CD4-positive, alpha-beta memory T cell (primary cell): ENCODE measurements at places on chromosomes 12 and 14. TPM values are rescaled to one million over a fixed set of nuclear protein-coding genes. Genes with fewer than 3 reads are reported as not detected.

GRCh38 chr12:27340971-27341370, 8.3 kb downstream of the BMAL2 start:
- DNase-seq = no peak

PLBD1 gene
- polyA plus RNA-seq = 0.22 TPM

DNA sequence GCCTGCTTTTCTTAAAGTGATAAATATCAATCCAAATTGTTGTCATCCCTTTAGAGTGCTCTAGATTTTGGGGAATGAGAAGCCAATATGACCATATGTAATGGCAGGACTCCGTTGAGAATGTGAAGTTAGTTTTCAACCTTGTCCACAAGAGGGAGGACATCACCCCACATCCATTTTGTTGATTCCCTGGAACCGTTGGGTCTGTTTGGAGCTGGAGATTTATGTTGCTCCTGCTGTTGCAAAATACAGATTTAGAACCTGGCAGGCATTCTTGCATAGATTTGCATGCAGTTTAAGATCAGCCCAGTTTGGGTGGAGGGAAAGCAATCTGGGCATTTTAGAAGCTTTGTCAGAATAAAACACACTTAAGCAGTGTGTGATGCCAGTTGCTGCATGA, 620.1 kb downstream of the NRXN3 start:
- DNase-seq = no peak

KIF21A gene
- polyA plus RNA-seq = 7.8 TPM

DNA sequence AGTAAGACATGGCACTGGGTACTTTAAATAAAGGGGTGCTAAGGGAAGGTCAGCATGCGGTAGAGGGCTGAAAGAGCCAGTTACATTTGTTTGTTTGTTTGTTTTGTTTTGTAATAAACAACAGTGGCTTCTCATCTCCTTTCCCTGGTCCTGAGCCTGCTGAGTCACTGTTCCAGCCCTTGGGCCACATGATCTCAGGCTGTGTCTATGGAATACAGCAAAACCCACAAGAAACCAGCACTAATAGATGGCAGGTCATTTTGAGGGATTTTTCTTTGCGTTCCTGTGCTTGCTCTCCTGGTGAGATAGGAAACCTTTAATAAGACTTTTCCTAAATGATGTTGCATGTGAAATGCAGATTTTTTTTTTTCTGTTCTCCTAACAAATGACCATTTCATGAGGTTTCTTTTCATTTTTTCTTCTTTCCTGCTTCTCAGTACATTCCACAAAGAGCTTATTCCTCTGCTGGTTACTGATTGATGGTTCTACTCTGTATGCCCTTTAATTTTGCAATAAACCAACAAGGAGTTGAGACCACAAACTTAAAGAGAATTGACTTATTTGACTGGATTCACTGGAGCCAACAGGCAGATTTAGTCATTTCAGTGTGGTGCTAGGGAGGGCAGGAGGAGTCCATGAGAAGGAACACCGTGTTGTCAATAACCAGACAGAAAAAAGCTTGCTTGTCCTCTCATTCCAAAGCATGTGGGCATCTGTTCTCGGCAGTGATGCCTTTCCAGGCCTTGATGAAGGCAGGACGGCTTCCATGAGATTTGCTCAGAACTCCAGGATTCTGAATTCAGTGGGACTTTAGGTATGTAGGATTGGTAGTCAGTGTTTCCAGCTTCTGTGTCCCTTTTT, 459.2 kb downstream of the RAD51B start:
- DNase-seq = no peak

DDX23 gene
- 57.2 TPM for polyA plus RNA-seq

- DNase-seq = no peak
Measured at GRCh38 chr12:10293151-10293550, 14.5 kb upstream of the KLRD1 start.

CLEC4C gene
- not detected for polyA plus RNA-seq

- no peak for DNase-seq
Measured at GRCh38 chr12:107415834-107416233, 269.8 kb upstream of the PWP1 start.

GRCh38 chr12:121038861-121039668, at the start of gene OASL:
TSS of gene OASL (minus strand) at chr12:121039246. CDS start at chr12:121038971, 275 bp downstream.
- peak; percentile 62 for DNase-seq

PAX9 gene
- polyA plus RNA-seq = not detected

- DNase-seq = no peak
Measured at GRCh38 chr12:43057566-43057965, 468.0 kb upstream of the PRICKLE1 start.

DNA sequence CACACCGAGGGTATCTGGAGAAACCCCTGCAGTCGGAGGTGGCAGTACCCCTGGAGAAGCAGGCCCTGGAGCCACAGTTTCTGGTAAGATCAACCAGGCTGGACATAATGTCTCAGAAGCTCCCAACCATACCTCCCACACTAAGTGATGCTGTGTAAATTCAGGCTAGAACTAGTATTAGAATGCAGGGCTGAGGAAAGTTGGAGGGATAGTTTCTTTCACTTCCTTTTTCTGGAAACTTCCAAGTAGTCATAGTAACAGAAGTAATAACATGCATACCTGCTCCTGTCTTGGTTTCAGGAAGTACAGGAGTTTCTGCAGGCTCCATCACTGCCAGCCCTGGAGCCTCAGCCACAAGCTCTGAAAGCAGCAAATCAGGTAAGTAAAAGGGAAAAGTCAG, 228.1 kb upstream of the CNTN1 start:
- DNase-seq = no peak

GRCh38 chr14:75566321-75566720, 12.1 kb upstream of the FLVCR2 start:
- peak; percentile 74 for DNase-seq

ADAM20 gene
- polyA plus RNA-seq = not detected

- no peak for DNase-seq
Measured at GRCh38 chr12:89787763-89788162, 79.1 kb upstream of the ATP2B1 start.
